ENCODE measurements at places on chromosomes 5 and 9. TPM values are rescaled to one million over a fixed set of nuclear protein-coding genes. Genes with fewer than 3 reads are reported as not detected.

Gene CDO1
- 2.1 TPM for total RNA-seq

Gene FAM78A
- total RNA-seq, result 0.29 TPM

Gene IFNE
- total RNA-seq, result not detected

Gene HSDL2
- 34.0 TPM for total RNA-seq

Gene IL4
- total RNA-seq, result not detected

Gene RASEF
- 11.6 TPM for total RNA-seq

Gene BTNL3
- total RNA-seq, result not detected

Gene PCDHGB4
- total RNA-seq, result 1.7 TPM

GRCh38 chr9:86122311-86122710, 23.0 kb upstream of the GOLM1 start:
- DNase-seq, result no peak

DNA sequence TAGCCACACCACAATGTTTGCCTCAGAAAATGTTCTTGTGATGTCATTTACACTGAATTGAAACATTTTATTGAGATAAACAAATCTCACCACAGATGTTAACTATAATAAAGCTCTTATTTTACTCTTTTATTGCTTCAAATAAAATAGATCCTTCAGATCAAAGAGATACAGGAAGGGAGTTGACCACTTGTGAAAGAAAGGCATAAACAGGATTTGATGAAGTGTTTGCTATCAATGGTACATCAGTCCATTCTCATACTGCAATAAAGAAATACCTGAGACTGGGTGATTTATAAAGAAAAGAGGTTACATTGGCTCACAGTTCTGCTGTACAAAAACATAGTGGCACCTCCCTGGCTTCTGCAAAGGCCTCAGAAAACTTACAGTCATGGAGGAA, 40.2 kb upstream of the OR13F1 start:
- no peak for DNase-seq

GRCh38 chr9:135306699-135307098, 172.9 kb upstream of the PPP1R26 start:
- DNase-seq, result no peak

DNA sequence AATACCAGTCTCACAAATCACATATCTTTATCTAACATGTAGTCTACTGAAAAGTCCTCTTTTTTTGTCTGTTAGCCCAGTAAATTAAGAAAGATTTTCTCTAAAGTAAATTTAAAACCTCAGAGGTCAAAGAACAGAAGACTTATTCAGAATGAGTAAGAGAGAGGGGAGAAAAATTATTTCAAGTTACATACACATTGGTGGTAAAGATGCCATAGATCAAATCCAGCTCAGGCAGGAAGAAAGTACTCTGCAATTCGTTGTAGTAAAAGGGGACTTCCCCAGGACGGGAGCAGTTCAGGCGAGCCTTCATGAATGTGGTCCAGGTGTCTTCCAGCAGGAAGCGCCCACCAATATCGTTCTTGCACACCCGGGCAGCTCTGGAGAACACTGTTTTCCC, 344.1 kb downstream of the SEMA5A start:
- no peak for DNase-seq

GRCh38 chr5:152514827-152515397, 109.8 kb upstream of the NMUR2 start:
- DNase-seq, result peak; percentile 1

DNA sequence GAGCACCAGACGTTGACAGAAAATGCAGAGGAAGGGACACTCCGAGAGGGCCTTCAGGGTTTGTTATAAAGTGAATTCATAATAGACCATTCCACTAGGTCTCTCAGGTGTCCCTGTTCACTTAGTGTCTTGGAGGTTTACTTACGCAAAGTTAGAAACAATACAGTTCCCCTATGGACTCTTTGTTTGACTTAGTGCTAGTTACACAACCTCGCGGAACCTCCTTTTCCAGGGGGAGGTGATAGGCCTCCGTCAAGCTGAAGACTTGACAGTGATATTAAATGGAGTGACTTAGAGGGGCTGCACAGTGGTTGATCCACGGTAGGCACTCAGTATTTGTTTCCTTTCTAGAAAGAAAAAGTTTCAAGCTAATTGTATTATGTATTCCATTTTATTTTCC, 1.3 kb downstream of the CCT5 start:
- DNase-seq, result no peak

- no peak for DNase-seq
These were observed 46.3 kb downstream of the GGTA1 start for GRCh38 chr9:121453232-121453892.

DNA sequence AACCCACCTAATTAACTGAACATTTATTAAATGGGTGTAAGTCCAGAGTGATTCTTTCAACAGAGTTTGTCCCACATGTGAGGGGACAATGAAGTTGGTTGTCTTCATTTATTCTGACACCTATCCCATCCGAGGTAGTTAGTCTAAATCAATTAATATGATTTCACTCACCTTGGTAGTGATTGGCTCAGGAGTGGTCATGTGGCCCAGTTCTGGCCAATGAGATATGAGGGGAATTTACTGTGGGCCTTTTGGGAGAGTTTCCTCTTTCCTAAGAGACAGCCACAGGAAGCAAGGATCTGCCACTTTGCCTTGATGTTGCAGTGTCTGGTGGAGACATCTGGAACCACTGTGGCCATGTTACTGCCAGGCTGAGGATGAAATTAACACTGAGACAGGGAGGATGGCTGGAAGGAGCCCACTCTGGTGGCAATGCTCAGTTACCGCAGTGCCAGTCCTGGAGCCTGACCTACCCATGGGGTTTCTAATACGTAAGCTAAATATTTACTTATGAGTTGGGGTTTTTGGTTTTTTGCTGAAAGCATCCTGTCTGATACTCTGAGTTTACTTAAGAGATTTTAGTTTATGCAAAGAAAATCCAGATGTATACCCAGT, 118.6 kb downstream of the FGF18 start:
- no peak for DNase-seq

- no peak for DNase-seq
These were observed 145.7 kb upstream of the SMIM23 start for GRCh38 chr5:171639966-171640365.

DNA sequence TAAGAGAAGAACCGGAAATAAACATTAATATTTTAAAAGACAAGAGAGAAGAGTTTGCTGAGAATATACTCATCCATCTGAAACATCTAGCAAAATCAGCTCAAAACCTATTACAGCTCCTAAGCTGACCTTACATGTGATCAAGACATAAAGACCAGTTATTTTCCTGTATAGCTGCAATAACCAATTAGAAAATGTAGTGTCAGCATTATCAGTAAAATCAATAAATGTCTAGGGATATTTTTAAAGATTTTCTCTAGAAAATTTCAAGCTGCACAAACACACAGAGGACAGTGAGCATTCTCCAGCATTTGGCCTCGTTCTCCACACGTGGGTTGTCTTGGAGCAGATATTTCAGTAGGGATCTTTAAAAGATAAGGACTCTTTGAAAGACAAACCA, 127.6 kb upstream of the CACNA1B start:
- no peak for DNase-seq

DNA sequence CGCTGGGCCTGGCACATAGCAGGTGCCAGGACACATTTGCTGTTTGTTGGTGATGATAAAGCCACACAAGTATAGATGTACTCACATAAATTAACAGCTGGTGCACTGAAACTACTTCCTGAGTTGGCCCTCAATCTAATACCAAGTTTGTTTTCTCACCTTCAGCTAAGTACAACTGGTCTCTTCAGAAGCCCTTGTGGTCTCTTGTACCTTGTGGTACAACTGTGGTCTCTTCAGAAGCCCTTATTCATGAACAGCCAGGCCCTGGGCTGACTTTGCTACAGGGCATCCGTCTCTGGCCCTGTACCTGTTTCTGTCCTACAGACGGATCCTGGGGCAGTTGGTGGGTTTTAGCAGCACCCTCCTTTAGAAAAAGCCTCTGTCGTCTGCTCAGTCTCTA, 81.5 kb downstream of the DAB2IP start:
- DNase-seq, result no peak

DNA sequence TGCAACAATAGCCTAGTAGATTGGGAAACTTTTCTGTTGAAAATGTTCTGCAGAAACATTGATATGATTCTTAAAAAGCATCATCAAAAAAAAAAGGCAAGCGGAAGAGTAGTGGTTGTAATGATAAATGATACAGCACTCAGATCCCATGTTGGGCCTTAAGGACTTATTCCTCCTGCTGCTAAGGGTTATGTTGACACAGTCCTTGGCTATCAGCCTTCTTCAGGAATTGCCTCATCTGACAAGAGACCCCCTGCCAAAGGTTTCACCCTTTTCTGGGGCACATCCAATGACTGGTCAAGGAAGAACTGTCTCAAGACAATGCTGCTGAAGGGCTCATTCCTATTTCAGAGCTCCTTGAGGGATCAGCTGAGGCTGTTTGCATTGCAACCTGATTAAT, 44.3 kb upstream of the MAMDC2 start:
- DNase-seq, result no peak

DNA sequence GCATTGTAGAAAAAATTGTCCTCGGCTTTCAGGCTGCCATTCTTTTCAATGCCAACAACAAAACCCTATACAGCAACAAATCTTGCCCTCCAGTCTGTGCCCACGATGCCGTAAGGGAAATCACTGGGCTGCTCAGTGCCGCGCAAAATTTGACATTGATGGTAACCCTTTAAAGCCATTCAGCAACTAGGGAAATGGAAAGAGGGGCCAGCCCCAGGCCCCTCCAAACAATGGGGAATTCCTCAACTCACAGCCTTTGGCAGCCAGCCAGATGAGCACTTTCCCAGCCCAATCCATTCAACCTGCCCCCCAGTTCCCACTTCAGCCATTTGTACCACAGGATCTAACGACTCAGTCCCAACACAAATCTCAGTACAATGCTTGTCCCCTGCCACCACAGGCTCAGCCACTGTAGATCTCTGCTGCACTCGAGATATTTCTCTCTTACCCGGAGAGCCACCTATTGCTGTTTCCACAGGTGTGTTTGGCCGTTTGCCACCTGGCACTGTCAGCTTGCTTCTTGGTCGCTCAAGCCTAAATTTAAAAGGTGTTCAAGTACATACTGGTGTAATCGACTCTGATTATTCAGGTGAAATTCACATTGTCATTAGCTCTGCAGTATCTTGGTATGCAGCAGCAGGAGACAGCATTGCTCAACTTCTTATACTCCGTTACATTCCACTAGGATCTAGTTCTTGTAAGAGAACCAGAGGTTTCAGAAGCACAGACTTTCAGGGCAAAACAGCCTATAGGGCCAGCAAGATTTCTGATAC, 103.3 kb downstream of the SYK start:
- no peak for DNase-seq

- no peak for DNase-seq
These were observed 4.1 kb downstream of the PAEP start for GRCh38 chr9:135565636-135566035.

DNA sequence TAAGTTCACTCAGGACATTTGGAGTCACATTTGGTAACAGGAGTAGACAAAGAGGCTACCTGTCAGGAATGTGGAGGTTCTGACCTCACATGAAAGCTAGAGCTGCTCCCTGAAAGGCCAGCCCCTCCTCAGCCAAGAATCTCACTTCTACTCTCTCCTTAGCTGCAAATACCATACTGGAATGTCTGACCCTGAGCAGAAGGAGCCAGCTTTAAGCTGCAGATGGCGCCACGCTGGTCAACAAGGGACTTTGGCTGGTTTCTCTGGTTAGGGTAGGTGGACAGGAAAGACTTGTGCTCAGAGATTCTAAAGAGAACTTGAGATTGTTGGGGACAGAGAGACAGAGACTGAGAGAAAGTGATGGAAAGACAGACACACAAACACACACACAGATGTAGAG, 21.9 kb downstream of the ASTN2 start:
- DNase-seq, result no peak

DNA sequence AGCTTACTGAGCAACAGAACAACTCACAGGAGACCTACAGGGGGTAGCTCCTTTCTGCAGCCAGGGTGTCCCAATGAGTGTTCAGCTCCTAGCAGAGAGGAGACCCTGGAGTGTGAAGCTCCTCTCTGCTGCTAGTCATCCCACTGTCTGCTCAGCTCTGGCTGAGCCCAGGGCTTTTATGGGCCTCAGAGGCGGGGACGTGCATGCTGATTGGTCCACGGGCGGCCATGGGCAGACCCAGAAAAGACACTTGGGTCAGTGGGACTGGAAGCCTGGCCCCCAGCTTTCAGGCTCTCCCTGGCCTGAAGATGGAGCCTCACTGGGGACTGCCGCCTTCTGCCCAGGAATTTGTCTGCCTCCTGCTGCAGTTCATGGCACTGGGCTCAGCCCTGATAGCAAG, 40.6 kb downstream of the TSPAN17 start:
- DNase-seq, result no peak

- peak; percentile 10 for DNase-seq
These were observed 79.6 kb downstream of the TLR4 start for GRCh38 chr9:117783828-117784227.

DNA sequence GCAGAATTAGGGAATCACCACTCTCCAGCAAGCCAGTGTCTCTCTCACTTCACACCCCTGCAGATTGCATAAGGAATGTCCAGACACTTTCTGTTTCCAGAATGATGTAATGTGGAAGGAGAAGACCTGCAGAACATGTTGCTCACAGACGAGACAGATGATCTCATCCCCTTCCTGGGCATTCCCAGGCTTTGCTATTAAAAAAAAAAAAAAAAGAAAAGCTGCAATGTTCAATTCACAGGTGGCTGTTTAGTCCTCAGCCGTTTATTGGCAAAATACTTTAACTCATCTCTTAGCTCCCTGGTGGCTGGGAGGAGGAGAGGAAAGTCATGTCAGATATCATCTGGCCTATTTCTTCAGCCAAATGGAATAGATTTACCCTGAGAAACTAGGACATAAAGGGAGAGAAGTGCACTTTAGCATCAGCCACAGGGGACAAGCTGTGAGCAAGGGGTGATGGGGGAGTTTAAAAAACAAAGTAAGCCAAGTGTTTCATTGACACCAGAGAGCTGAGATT, 95.9 kb upstream of the TNC start:
- peak; percentile 92 for DNase-seq

DNA sequence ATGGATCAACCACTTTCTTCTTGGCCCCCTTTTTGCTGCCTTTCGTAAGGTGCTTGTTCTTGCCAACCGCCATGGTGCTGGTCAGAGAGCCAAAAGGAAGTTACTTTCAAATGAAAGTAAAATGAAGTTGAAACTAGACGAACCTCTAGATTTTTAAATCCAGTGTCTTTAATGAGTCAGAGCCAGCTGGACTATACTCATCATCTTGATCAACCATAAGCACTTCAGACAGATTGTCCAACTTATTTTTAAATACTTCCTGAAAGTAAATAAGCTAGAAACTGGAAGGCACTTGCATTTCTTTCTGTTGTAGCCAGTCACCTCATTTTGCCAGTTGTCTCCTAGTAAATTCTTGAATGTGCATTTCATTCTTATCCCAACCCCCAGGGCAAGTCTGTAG, 48.9 kb downstream of the JMY start:
- no peak for DNase-seq

DNA sequence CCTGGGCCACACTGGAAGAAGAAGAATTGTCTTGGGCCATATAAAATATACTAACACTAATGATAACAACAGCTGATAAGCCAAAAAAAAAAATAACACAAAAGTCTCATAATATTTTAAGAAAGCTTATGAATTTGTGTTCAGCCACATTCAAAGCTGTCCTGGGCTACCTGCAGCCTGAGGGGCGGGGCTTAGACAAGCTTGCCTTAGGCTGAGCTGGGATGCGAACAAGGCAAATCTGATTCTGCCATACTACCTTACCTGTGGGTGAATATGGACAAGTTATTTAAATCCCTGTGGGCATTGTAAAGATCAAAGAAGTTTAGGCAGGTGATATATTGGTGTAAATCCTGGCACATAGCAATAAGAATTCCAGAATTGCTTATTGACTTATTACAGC, 212.3 kb upstream of the ATP10B start:
- no peak for DNase-seq
